HCT116 (cell line): ENCODE measurements at places on chromosomes 6 and 20.

GRCh38 chr20:24504331-24505285, 35.2 kb downstream of the SYNDIG1 start:
- no peak for DNase-seq

DNA sequence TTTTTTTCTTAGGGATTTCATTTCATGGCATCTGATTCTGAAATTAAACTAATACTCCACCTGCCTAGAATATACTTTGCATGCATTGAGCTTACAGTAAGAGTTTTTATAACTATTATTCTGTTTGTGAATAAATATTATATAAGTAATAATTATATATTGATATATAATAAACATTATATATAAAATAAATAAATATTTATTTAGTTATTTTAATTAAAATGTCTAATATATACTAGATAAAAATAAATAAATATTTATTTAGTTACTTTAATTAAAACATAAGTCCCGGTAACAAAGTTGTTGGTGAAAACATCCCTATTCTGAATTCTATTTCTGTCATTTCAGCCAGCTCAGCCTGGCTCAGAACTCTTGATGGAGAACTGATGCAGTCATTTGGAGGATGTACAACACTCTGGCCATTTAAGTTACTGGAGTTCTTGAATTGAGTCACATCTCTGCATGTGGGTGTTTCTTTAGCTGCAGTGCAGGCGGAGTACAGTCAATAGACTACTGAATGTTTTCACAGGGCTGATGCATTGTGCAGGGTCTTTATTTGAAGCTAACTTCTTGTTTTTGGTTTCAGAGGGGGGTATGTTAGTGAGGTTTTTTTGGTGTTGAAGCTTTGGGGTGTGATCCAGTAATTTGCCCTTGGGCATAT, 508.9 kb upstream of the ADGRB3 start:
- DNase-seq: no peak

DNA sequence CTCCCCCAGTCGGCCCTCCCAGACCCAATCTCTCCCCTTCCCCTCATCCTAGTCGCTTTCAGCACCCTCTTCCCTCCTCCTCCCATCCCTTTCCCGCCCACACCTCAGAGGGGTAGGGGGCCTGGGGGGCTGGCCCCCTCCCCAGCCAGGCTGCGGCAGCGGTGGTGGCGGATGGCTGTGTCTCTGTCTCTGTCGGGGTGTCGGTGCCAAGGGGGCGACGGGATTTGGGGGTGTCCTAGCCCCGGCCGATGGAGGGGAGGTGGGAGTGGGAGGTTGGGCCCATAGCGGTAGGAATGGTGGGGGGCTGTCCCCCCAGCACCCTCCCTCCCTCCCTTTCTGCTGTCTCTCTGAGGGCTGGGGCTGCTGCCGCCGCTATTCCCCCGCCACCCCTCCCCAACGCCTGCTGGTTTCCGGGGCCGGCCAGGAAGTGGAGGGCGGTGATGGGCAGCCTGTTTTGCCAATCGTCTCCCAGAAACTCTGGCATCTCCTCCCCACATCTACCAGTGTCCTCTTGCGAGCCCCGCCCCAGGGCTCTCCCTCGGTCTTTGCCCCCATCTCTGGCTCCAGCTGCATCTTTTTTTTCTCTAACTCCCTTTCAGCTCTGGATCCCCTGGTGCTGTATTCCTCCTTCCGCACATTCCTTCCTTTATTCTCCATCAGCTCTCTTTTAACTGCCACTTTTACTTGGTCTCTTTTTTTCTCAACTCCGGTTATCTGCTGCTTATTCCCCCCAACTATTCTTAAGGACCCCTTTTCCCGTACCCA, at the start of gene AGPAT1:
Gene AGPAT1 (minus strand): TSS at position 374 of the 765 bp plus-strand sequence. CDS start 4,588 bp downstream, outside the sequence.
- peak; percentile 90 for DNase-seq

DNA sequence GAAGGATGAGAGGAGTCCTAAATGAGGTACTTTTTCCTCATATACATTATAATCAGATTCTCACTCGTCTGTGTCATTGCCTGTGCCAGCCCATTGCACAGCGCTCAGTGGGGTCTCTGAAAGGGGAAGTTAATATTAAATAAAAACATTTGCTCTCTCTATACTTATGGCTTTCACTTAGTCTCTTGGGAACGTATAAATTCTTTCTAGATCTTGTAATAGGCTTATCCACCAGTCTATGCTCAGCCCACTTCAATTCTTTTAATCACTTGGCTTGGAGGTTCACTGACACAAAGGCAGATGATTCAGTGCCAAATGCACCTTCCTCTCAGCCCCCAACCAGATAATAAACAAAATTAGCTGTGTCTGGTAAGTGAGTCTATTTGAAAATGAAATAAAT, 164.3 kb upstream of the OGFRL1 start:
- DNase-seq: no peak

DNA sequence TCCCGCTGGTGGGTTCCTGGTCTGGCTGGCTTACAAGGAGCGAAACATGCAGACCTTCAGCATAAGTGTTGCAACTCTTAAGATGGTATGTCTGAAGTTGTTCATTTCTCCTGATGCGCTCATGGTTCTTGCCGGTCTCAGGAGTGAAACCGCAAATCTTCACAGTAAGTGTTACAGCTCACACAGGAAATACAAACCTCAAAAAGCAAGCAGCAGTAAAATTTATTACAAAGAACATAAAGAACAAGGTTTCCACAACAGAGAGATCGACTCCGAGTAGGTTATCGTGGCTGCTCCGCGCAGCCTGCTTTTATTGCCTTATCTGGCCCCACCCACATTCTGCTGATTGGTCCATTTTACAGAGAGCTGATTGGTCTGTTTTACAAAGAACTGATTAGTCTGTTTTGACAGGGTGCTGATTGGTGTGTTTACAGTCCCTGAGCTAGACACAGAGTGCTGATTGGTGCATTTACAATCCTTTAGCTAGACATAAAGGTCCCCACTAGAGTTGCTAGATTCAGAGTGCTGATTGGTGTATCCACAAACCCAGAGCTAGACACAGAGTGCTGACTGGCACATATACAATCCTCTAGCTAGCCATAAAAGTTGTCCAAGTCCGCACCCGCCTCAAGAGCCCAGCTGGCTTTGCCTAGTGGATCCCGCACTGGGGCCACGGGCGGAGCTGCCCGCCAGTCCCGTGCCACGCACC, 39.2 kb downstream of the TRIM27 start:
- DNase-seq: no peak

DNA sequence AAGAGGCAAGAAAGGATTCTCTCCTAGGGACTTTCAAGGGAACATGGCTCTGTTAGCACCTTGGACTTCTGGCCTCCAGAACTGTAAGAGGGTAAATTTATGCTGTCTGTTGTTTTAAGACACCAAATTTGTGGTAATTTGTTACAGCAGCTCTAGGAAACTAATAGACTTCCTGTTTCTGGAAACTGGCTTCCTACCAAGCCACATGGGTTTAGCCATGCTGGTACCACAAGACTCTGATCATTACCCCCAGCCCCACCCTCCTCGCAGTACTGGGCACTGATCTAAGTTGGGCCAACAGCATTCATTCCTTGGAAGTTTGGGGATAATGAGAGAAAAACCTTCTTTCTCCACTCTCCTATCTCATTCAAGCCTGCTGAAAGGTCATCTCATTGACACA, 109.5 kb upstream of the SMLR1 start:
- DNase-seq: no peak

- no peak for DNase-seq
Measured at GRCh38 chr6:31899882-31900722, 1.8 kb downstream of the ZBTB12 start.

GRCh38 chr6:99547526-99547925, 20.9 kb downstream of the CCNC start:
- DNase-seq: no peak

- no peak for DNase-seq
Measured at GRCh38 chr6:93407186-93407585, 12.2 kb downstream of the EPHA7 start.

- DNase-seq: no peak
Measured at GRCh38 chr6:14524319-14524718, 406.7 kb downstream of the CD83 start.

GRCh38 chr6:32867554-32868256, 13.7 kb downstream of the PSMB9 start:
- no peak for DNase-seq

- DNase-seq: peak; percentile 80
Measured at GRCh38 chr6:100116411-100117194, 122.6 kb upstream of the MCHR2 start.

DNA sequence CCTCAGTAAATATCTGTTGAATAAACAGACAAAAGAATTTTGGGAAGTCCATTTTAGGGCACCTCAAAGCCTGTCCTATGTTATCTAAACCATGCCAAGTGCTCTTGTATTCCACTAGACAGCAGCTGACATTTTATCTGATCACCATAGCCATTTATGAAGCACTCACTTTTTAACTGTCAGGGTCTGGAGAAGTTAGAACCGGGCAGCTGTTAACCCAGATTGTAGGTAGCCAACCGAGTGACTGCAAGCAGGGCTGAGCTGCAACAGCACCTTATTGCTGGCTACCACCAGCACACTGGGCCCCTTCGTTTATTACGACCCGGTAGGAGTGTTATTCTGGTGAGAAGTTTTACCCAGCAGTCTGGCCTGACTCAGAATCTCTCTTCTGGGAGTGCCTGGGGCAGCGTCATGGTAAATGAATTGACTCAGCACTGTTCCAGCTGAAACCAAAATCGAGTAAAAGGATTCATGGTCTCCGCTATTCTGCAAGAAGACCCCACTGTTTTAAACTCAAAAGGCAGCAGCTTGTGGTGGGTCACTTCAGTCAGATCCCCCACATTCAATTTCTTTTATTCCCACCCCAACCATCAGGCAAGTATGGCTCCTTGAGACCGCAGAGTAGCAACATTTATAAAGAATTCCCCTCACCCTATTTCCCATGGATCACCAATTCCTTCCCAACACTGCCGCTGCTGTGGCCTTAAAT, 1.7 kb downstream of the UBE2V1 start:
- DNase-seq: no peak

- no peak for DNase-seq
Measured at GRCh38 chr20:54474866-54475265, 527 bp upstream of the DOK5 start.

- no peak for DNase-seq
Measured at GRCh38 chr20:49167811-49168507, 20.2 kb downstream of the STAU1 start.

- no peak for DNase-seq
Measured at GRCh38 chr6:150510576-150510975, 89.1 kb upstream of the PLEKHG1 start.

GRCh38 chr20:53656293-53657202, 62.9 kb upstream of the ZNF217 start:
- no peak for DNase-seq

- no peak for DNase-seq
Measured at GRCh38 chr6:44002593-44003344, 124.5 kb downstream of the MRPL14 start.

DNA sequence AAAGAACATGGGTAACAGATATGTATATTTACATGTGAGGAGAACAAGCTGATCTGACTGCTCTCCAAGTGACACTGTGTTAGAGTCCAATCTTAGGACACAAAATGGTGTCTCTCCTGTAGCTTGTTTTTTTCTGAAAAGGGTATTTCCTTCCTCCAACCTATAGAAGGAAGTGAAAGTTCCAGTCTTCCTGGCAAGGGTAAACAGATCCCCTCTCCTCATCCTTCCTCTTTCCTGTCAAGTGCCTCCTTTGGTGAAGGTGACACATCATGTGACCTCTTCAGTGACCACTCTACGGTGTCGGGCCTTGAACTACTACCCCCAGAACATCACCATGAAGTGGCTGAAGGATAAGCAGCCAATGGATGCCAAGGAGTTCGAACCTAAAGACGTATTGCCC, 5.2 kb downstream of the HFE start:
- DNase-seq: no peak

- DNase-seq: no peak
Measured at GRCh38 chr6:34928695-34929094, 39.6 kb downstream of the ANKS1A start.

GRCh38 chr6:115583290-115583689, 477.4 kb downstream of the FRK start:
- DNase-seq: no peak

DNA sequence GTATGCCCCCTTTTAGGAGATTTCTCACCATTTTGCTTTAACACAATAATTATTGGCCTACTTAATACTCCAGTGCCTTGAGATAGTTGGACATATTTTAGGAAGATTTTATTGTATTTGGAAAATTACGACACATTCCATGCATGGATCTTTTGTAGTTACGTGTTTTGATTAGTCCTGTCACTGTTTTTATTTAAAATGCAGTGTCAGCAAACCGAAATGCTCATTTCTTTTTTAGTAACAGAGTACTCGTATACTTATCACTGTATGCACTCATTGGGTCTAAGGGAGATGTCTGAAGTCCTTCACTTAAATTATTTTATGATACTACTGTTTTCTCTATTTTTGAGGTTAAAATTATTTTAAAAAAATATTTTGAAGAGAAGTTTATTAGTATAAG, 153.8 kb downstream of the QKI start:
- no peak for DNase-seq

DNA sequence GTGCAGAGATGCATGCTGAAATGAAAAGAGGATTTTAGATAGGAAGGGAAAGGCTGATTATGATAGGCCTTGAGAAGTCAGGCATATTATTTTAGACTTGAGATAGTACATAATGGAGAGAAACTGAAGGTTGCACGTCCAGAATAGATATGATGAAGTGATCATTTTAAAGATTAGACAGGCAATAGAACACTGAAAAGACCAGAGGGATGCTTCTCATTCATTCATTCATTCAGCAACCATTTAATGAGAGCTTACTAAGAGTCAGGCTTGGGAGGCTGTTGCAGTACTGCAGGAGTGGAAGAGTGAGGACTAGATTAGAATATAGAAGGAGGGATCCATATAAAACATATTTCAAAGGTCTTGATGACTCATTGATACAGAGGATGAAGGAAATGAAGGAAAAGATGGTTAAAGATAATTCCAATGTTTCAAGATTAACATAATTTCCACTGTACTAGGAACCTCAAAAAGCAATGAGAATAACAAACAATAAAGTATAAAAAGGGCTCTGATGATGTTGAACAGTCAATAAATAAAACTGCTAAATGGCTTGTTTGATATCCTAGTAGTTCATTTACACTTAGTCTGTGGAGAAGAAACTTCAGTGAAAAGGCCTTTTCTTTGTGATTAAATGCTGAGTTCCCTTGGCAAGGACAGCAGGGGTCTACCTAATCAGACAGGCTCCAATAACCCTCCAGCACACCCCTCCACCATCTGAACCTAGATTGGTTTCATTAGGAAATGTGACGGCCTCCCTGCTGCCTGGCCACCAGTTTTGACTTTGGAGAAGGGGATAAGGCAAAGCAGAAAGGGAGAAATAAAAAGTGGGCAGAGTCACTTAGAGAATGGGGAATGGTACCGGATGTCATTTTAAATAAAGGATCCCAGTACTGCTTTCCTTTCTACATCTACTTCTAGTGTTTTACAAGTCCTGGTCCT, 5.3 kb upstream of the FBXO9 start:
- DNase-seq: no peak

DNA sequence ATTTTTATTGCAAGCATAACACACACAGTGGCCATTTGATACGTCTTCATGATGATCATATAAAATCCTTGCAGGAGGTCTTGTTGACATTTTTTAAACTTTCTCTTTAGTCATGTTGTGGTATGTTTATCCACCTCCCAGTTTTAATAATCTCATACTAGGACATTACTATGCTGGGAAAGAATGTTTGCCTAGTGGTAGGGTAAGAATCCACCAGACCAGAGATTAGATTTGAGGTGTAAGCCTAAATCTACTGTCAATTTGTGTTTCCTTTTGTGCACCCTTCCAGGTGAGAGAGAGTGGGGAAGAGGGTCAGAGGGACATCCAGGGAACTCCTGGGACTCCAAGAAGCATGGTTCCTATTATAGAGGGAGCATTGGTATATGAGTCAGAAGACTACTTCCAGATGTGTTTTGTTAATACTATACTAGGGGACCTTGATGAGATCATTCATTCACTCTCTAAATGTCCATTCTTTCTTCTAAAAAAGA, 298.3 kb upstream of the SASH1 start:
- no peak for DNase-seq

GRCh38 chr6:158663625-158664165, 13.8 kb downstream of the SYTL3 start:
- no peak for DNase-seq
